Right ventricle myocardium inferior (tissue), 1 donor: ENCODE measurements at places on chromosomes 12 and 14. TPM values are rescaled to one million over a fixed set of nuclear protein-coding genes. Genes with fewer than 3 reads are reported as not detected.

GRCh38 chr12:101597164-101597563 lies 2.4 kb downstream of the MYBPC1 start:
- DNase-seq: no peak

- DNase-seq: no peak
Measured at GRCh38 chr12:26809611-26810285, 23.2 kb downstream of the ITPR2 start.

GRCh38 chr12:105384916-105385535 lies 54.5 kb downstream of the C12orf75 start:
- no peak for DNase-seq

DNA sequence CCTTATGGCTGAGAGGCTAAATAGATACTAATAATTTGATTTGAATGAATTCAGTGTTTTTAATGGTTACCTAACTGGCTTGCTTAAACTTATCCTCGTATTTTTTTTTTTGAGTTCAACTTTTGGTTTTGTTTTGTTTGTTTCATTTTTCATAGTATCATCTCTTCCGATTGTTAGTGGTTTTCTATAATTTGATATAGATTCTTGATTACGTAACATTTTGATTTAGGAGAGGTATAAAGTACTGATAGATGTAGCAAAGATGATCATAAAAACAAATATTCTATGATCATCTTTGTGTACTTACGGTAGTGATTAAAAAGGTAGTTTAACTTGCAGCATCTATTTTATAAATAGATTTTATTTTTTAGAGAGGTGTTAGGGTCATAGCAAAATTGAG lies 93.0 kb downstream of the ALX1 start:
- no peak for DNase-seq

GRCh38 chr12:39966721-39967120 lies 139.2 kb downstream of the SLC2A13 start:
- DNase-seq: no peak

Gene GLT1D1
- 0.68 TPM for total RNA-seq

Gene TDRD9
- 2.5 TPM for total RNA-seq

Gene DPF3
- 27.3 TPM for total RNA-seq
